Testis (tissue), 5 donors: ENCODE measurements at places on chromosomes 3 and 15. TPM values are rescaled to one million over a fixed set of nuclear protein-coding genes. Genes with fewer than 3 reads are reported as not detected.

The CCR9 gene
- polyA plus RNA-seq, result 0.25 TPM

The GOLGA8K gene
- 8.2 TPM for polyA plus RNA-seq

The OSTN gene
- 0.16 TPM for polyA plus RNA-seq

The MYO9A gene
- 68.9 TPM for polyA plus RNA-seq

The CFAP91 gene
- 58.0 TPM for polyA plus RNA-seq

The PLCB2 gene
- 13.6 TPM for polyA plus RNA-seq

The GRAMD2A gene
- 3.1 TPM for polyA plus RNA-seq

The ILDR1 gene
- 1.4 TPM for polyA plus RNA-seq

The UTS2B gene
- 12.3 TPM for polyA plus RNA-seq
